ENCODE measurements at places on chromosomes 12 and 14. TPM values are rescaled to one million over a fixed set of nuclear protein-coding genes. Genes with fewer than 3 reads are reported as not detected.

- H3K27me3 ChIP-seq = peaks cover 5% of the 10 kb centered on the region
- H3K4me1 ChIP-seq = no peaks in the 10 kb centered on the region
- H3K4me3 ChIP-seq = no peak overlapping the region
- no peak overlapping the region for H3K27ac ChIP-seq
Observed at GRCh38 chr12:30902001-30902400, 24.5 kb upstream of the TSPAN11 start.

Gene TMEM132D
- total RNA-seq = 1.4 TPM

DNA sequence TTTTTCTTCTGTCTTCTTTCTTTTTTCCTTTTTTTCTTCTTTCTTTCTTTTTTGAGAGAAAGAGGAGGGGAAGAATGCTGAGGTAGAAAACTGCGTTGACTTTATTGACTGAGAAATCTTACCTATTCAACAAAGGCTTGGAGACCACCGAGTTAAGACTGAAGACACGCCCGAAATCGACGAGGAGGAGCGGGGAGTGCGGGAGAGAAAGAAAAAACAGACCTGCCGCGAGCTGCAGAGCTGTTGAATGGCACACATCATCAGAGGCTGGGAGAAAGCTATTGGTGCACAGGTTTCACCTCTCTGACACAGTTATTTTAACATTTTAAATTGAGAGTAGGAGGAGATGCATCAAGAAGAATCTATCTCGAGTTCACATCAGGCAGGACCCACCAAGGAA is 5.1 kb downstream of the ASCL1 start:
- no peak overlapping the region for H3K27ac ChIP-seq
- H3K4me3 ChIP-seq = peak overlapping the region; percentile 35
- no peak for DNase-seq

GRCh38 chr14:105076805-105077648 is 11.8 kb upstream of the GPR132 start:
- no peak for DNase-seq
- peaks cover 9% of the 10 kb centered on the region for H3K27me3 ChIP-seq
- H3K27ac ChIP-seq = no peak overlapping the region
- H3K36me3 ChIP-seq = no peaks in the 10 kb centered on the region
- H3K4me1 ChIP-seq = peaks cover 3% of the 10 kb centered on the region

DNA sequence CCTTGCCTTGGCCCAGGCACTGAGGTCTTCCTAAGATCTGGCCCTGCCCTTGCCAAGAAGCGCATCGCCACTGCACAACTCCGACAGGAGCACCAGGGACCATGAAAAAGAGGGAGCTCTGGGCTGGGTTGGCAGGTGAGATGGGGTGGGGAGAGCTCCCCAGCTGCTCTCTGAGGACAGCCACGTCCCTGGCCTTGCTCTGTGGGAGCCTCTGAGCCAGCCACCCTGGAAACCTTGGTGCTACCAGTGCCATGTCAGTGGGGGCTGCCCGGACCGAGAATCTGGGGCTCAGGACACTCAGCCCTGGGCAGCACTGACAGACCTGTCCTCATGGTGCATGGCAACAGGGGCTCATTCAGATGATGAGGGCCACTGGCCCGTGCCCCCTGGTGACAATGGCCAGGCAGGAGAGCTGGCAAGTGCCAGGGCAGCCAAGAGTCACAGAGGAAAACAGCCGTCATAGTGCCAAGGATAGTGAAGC is 134.8 kb downstream of the ZFP36L1 start:
- H3K36me3 ChIP-seq = no peaks in the 10 kb centered on the region
- no peak overlapping the region for H3K4me3 ChIP-seq
- DNase-seq = no peak
- H3K27ac ChIP-seq = no peak overlapping the region
- no peaks in the 10 kb centered on the region for H3K27me3 ChIP-seq
- peaks cover 25% of the 10 kb centered on the region for H3K4me1 ChIP-seq

GRCh38 chr12:103676893-103677292 is 89.8 kb downstream of the STAB2 start:
- H3K4me3 ChIP-seq = no peak overlapping the region
- H3K27me3 ChIP-seq = peaks cover 23% of the 10 kb centered on the region

DNA sequence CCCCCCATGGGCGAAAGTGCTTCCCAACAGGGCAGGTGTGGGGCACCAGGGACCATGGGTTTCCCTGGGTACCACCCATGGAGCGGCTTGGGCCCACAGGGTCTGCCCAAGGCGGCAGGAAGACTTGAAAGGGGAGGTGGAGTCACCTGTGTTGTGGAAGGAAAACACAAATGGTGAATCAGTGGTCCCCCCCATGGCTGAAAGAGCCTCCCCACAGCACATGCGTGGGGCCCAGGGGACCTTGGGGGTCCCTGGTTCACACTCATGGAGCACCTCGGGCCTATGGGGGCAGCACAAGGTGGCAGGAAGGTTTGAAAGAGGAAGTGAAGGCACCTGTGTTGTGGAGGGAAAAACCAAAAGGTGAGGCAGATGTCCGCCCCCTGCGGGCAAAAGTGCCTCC is 581.9 kb downstream of the ALG10 start:
- no peaks in the 10 kb centered on the region for H3K36me3 ChIP-seq
- H3K27ac ChIP-seq = no peak overlapping the region
- DNase-seq = peak; percentile 61
- H3K27me3 ChIP-seq = no peaks in the 10 kb centered on the region
- no peak overlapping the region for H3K4me3 ChIP-seq
- no peaks in the 10 kb centered on the region for H3K4me1 ChIP-seq

DNA sequence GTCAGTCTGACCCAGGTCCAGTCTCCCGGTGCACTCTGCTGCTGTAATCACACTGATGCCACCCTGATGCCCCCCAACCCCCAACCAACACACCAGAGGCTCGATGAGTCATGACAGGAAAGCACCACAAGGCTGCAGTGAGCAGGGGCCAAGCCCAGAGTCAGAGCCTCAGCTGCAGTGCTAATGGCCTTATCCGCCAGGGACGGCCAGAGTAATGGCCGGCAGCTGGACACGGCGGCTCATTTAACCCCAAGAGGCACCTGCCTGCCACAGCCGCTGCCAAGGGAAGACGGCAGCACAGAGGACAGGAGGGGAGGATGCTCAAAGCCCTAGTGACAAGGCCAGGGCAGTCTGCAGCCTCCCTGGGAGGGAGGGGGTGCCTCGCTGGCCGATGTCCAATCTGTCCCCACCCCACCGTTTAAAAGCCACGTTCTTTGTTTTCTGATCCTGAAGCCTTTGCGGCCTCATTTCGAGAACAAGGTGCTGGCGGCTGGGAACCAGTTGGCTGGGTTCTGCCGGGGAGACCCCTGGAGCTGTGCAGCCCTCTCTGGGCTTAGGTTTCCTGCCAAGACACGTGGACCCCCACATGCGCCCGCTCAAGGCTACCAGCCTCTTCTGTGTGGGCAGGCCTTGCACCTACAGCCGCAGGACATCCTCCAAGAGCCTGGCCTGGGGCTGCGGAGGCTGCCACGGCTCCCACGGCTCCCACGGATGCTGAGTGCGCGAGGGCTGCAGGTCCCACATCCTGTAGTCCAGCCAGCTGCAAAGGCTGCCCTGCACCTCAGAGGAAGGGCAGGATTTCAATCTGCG is 13.1 kb downstream of the CCDC85C start:
- no peak overlapping the region for H3K27ac ChIP-seq
- H3K4me3 ChIP-seq = no peak overlapping the region
- peaks cover 7% of the 10 kb centered on the region for H3K4me1 ChIP-seq
- H3K27me3 ChIP-seq = no peaks in the 10 kb centered on the region
- H3K36me3 ChIP-seq = no peaks in the 10 kb centered on the region

- peaks cover 2% of the 10 kb centered on the region for H3K27me3 ChIP-seq
- peak overlapping the region; percentile 49 for H3K4me3 ChIP-seq
- no peak for DNase-seq
- peak overlapping the region; percentile 94 for H3K27ac ChIP-seq
Observed at GRCh38 chr12:94941440-94941862, 62.0 kb downstream of the NDUFA12 start.

- H3K27ac ChIP-seq = no peak overlapping the region
- no peaks in the 10 kb centered on the region for H3K36me3 ChIP-seq
- DNase-seq = no peak
- no peaks in the 10 kb centered on the region for H3K4me1 ChIP-seq
- H3K27me3 ChIP-seq = peaks cover 2% of the 10 kb centered on the region
Observed at GRCh38 chr12:13523536-13524307, 327.2 kb downstream of the EMP1 start.

Gene NID2
- total RNA-seq = 49.4 TPM

Gene PRH2
- not detected for total RNA-seq

DNA sequence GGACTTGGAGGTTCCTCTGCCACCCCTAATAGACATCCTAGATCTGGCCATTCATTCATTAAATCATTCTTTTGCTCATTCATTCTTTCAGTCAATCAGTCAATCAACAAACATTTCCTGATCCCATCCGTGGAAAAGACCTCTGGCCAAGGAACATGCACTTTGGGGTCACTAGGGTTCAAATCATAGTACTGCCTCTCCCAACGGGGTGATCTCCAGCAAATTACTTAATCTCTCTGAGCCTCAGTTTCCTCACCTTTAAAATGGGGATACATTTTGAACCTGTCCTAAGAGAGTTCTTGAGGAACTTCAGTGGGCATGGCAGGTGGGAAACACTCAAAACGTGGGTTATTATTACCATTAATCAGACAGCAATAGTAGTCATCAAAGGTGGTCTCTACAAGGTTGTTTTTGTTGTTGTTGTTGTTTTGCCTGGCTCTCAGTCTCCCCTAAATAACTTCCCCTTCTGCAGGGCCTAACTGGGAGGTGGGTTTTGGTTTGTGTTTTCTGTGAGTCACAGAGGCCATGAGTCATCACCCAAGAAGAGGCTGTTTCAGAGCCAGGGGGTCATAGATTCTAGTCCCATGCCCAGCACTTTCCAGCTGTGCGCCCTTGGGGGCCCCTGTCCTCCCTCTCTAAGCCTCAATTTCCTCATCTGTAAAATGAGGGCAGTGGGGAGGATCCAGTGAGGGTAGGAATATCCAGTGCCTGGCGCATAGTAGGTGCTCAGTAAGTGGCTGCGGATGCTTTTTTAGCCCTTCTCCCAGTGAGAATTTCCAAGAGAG is 16.9 kb upstream of the FAM222A start:
- H3K27ac ChIP-seq = no peak overlapping the region
- H3K4me3 ChIP-seq = no peak overlapping the region
- peaks cover 21% of the 10 kb centered on the region for H3K27me3 ChIP-seq
- no peaks in the 10 kb centered on the region for H3K36me3 ChIP-seq
- DNase-seq = no peak
- H3K4me1 ChIP-seq = no peaks in the 10 kb centered on the region

DNA sequence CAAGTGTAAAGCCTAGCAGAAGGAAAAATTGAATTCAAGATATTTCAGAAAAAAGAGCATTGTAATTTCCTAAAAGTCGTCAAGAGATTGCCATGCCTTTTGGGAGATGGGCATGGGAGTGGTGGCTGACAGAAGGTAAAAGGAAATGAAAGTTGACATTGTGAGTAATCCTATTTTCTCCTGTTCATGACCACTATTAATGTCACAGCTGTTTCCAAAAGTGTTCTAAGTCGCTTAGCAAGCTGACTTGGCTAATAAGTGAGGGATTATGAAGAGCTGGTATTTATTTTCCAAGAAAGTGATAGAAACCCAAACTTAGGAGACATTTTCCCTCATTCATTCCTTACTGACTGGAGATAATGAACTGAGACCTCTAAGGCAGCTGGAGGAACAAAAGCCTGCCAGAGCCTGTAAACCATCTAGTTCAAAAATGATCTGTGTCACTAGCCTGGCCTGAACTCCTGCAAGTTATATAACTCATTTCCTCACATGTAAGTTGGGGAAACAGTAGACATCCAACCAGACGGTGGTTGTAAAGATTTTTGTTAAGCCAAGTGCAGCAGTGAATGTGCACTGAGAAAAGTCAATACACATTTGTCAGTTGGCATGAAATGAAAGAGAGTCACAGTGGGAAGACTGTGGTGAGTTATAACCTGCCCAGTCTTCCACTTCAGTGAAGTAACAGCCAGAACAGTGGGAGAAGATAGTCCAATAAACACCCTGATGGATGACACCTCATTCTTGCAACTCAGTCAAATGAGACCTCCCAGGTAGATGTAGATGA is 75.8 kb downstream of the DIO2 start:
- H3K27ac ChIP-seq = no peak overlapping the region
- no peak for DNase-seq
- no peak overlapping the region for H3K4me3 ChIP-seq

GRCh38 chr14:66398437-66398836 is 87.7 kb upstream of the CCDC196 start:
- no peak for DNase-seq
- no peak overlapping the region for H3K27ac ChIP-seq
- H3K4me3 ChIP-seq = no peak overlapping the region
- no peaks in the 10 kb centered on the region for H3K36me3 ChIP-seq

GRCh38 chr14:92471919-92472318 is 41.7 kb upstream of the RIN3 start:
- H3K27ac ChIP-seq = no peak overlapping the region
- no peaks in the 10 kb centered on the region for H3K36me3 ChIP-seq
- DNase-seq = no peak
- H3K27me3 ChIP-seq = no peaks in the 10 kb centered on the region

Gene CMA1
- not detected for total RNA-seq

DNA sequence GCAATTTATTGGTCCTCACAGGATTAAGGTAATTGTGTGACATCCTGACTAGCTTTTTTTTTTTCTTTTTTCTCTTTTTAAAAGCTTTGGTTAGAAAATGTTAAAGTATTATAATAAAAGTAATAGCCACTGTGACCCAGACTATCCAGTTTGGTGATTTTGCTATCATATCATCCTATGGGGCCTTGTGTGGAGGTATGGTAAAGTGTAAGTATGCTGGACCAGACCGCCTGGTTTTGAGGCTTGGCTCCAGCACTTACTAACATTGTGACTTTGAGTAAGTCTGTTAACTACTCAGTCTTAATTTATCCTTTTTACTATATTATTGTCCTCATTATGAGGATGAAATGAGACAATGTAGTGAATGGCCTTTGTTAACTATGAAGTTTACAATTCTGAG is 15.5 kb downstream of the EID3 start:
- H3K27ac ChIP-seq = no peak overlapping the region
- H3K4me1 ChIP-seq = no peaks in the 10 kb centered on the region
- DNase-seq = no peak
- peaks cover 27% of the 10 kb centered on the region for H3K36me3 ChIP-seq
- no peaks in the 10 kb centered on the region for H3K27me3 ChIP-seq

Gene WNT1
- total RNA-seq = not detected

DNA sequence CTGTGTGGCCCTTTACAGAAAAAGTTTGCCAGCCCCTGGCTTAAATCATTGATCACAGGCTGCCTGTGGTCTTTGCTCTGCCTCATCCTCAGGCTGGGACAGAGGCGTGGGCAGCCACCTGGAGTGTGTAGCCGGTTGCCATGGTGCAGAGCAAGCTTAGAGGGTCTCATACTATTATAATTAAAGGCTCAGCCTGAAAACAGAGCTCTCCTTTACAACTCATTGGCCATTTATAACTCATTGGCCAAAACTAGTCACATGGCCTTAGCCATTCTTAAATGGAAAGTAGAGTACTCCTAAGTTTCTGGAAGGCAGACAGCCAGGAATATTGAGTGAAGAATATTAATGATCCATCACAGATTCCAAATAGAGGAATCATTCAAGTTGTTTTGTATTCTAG is 3.0 kb downstream of the HSP90B1 start:
- no peak overlapping the region for H3K27ac ChIP-seq
- H3K27me3 ChIP-seq = no peaks in the 10 kb centered on the region
- H3K4me1 ChIP-seq = peaks cover 53% of the 10 kb centered on the region
- peaks cover 10% of the 10 kb centered on the region for H3K36me3 ChIP-seq
- H3K4me3 ChIP-seq = peak overlapping the region; percentile 79

GRCh38 chr12:77965790-77966189 is 135.1 kb downstream of the NAV3 start:
- H3K4me1 ChIP-seq = peaks cover 12% of the 10 kb centered on the region
- peak overlapping the region; percentile 41 for H3K27ac ChIP-seq
- DNase-seq = no peak
- no peak overlapping the region for H3K4me3 ChIP-seq
- H3K27me3 ChIP-seq = no peaks in the 10 kb centered on the region

Gene ST8SIA1
- total RNA-seq = 0.15 TPM

Gene ADAM21
- total RNA-seq = 0.15 TPM

All from chondrocyte (in vitro differentiated cells).